ENCODE measurements at places on chromosomes 6 and 20.

DNA sequence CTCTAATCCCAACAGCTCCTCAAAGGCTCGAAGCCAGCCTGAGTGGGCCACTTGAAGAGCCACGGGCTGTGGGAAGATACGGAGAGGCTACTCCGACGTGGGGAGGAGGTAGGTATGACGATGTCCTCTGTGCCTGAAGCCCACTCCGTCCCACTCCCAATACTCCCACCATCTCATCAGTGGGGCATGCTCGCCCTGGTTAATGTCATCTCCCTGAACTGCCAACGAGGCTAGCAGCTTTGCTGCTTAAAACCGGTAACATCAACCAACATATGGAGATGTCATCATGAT, 11.1 kb downstream of the NRN1 start:
- DNase-seq, result no peak
- H3K36me3 ChIP-seq, result peaks cover 22% of the 10 kb centered on the region
- peak overlapping the region; percentile 87 for H3K4me3 ChIP-seq
- H3K27ac ChIP-seq, result peak overlapping the region; percentile 49
- peaks cover 58% of the 10 kb centered on the region for H3K4me1 ChIP-seq

DNA sequence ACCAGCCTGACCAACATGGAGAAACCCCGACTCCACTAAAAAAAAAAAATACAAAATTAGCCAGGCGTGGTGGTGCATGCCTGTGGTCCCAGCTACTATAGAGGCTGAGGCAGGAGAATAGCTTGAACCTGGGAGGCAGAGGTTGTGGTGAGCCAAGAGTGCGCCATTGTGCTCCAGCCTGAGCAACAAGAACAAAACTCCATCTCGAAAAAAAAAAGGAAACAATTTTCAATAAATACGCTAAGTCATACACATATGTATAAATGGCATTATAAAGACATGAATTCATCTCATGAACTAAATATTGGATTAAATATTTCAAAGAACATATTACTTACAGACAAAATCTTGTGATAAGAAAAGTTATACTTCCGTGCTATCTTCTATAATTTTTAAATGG, 2.9 kb downstream of the ARHGAP18 start:
- H3K4me3 ChIP-seq, result no peak overlapping the region
- peaks cover 60% of the 10 kb centered on the region for H3K4me1 ChIP-seq
- peaks cover 1% of the 10 kb centered on the region for H3K36me3 ChIP-seq
- no peak for DNase-seq
- H3K27me3 ChIP-seq, result no peaks in the 10 kb centered on the region

GRCh38 chr6:117559299-117559698, 43.0 kb downstream of the GOPC start:
- H3K4me3 ChIP-seq, result no peak overlapping the region
- no peaks in the 10 kb centered on the region for H3K4me1 ChIP-seq
- H3K27ac ChIP-seq, result no peak overlapping the region
- H3K36me3 ChIP-seq, result peaks cover 13% of the 10 kb centered on the region

GRCh38 chr6:130903007-130903406, 75.8 kb downstream of the SMLR1 start:
- no peak for DNase-seq
- no peaks in the 10 kb centered on the region for H3K4me1 ChIP-seq
- no peak overlapping the region for H3K27ac ChIP-seq

DNA sequence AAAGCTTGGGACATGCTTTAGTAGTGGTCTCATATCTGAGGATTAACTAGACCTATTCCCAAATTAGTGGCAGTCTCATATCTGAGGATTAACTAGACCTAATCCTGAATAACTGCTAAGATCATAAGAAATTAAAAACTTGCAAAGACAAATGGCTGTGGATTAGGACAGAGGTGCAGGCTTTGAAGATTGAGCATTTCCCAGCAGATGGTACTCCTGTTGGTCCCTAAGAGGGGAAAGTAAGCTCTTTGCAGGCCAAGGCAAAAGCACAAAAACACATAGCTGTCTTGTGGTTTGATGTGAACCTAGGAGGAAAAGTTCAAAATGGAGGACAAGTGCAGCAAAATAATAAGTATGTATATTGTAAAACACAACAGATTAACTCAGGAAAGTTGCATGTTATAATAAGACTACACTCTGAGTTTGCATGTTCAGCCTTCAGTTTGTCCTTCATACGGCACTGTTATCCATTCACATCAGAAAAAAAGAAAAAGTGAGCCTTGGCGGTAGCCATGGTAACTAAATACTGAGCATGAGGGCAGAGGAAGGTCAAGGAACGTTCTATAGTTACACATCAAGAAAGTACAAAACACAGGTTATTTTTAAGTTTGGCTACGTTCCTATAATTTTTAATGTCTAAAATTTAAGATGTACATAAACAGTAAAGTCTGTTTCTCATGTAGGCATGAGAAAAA, 62.8 kb downstream of the FILIP1 start:
- no peak overlapping the region for H3K27ac ChIP-seq
- no peaks in the 10 kb centered on the region for H3K4me1 ChIP-seq
- DNase-seq, result no peak
- no peaks in the 10 kb centered on the region for H3K36me3 ChIP-seq
- peaks cover 8% of the 10 kb centered on the region for H3K27me3 ChIP-seq

DNA sequence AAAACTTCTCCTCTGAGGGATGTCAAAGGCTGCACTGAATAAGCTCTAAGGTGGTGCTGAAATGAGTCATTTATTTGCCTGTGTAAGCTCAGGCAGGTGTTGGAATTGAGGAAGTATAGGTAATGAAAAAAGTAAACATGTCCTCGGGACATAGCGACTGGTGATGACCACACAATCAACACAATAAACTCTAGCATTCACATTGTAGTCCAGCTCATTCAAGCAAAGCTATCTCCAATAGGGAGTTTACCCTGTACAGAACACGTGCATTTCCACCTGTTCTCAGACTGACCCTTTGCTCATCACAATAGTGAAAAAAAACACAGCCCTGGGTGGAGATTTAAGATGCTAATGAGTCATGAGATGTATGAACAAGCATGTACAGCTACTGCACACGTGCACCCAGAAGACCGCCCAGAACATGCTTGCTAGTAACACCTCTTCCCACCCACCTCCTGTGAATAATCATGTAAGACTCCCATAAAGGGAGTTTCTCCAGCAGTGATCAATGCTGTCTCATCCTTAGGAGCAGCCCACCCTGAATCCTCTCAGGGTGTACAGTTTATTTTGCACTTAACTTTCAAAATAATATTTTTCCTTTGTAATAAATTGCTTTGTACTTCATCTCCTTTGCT, 33.0 kb upstream of the POU5F1 start:
- peak overlapping the region; percentile 96 for H3K27ac ChIP-seq
- no peaks in the 10 kb centered on the region for H3K27me3 ChIP-seq
- peaks cover 15% of the 10 kb centered on the region for H3K36me3 ChIP-seq
- DNase-seq, result peak; percentile 57

- H3K27ac ChIP-seq, result peak overlapping the region; percentile 70
- DNase-seq, result no peak
- H3K4me3 ChIP-seq, result peak overlapping the region; percentile 33
- peaks cover 45% of the 10 kb centered on the region for H3K4me1 ChIP-seq
Measured at GRCh38 chr6:157761926-157762325, 61.1 kb upstream of the SNX9 start.

DNA sequence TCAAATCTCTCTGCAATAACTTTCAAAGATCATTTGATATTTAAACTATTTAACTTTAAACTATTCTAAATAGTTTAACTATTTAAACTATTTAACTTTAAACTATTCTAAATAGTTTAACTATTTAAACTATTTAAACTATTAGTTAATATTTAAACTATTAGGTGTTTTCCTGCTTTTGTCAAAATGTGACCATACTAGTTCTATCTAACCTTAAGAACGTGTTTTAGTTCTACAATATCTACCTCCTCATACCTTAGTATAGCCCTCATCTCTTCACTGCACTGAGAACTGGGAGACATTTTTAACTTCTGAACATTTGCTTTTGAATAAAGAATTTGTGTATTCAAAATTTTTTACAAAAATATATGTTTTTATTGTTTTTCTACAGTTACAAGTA, 429.1 kb downstream of the ADGRB3 start:
- H3K4me1 ChIP-seq, result no peaks in the 10 kb centered on the region
- H3K4me3 ChIP-seq, result no peak overlapping the region
- no peak for DNase-seq
- no peaks in the 10 kb centered on the region for H3K27me3 ChIP-seq
- no peak overlapping the region for H3K27ac ChIP-seq

DNA sequence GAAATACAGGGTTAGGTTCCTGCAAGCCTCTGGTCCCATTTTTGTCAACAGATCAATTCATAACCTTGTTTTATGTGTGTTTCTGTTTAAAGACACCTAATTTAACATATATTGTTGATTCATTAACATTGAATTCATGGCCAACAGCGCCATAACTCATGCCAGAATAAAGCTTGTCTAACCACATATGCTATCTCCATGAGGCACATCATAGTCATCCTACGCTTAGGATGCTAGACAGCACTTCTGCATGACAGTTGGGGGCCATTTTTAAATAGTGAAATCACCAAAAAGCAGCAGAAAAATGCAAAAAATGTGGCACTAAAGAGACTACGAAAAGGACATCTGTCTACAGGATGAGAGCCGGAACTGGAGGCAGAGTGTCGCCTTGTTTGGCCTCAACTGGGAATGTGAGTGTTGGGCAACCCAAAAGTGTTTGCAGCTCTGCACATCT, 37.9 kb downstream of the TRAM2 start:
- H3K36me3 ChIP-seq, result peaks cover 5% of the 10 kb centered on the region
- peaks cover 50% of the 10 kb centered on the region for H3K4me1 ChIP-seq
- H3K4me3 ChIP-seq, result no peak overlapping the region
- DNase-seq, result no peak
- H3K27me3 ChIP-seq, result no peaks in the 10 kb centered on the region
- no peak overlapping the region for H3K27ac ChIP-seq
